ENCODE measurements at places on chromosomes 2 and 18.

DNA sequence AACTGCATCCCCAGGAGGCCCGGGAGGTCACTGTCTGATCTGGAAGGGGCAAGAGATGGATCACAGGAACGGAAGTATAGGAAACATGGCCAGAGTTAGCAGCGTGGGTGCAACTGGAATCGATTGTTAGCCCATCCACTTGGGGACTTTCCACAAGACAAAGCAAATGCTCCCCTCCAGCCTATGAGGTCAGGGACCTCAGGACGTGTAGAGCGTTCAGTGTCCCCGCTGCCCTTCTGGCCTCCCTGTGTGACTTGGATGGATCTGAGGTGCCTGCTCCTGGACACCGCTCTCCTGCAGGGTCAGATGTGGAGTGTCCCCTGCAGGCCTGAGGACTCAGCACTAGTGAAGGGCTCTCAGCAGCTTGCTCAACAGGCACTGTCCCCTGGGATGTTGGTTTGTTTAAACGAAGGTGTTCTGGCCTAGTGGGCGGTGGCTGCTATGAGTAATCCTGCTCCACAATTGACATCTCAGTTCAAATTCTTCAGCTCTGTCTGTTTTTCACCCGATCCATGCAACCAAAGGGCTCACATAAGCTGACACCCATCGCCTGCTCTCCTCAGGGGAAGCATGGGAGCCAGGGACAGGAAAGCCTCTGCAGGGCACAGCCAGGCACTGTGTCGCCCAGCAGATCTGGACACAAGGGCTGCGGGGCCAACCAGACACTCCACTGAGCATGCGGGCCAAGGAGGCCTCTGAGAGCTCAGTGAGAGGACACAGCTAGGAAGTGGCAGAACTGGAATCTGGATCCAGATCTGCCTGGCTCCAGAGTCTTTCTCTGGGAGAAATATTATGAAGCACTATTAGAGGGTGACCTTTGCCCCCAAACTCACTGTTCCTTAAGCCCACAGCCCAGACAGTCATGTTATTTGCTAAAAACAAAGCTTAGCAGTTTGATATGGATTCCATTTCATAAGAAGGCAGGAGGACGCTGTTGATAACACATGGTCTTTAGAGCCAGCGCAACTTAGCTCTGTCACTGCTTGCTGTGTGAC lies 78.5 kb downstream of the RHOB start:
- DNase-seq: no peak

DNA sequence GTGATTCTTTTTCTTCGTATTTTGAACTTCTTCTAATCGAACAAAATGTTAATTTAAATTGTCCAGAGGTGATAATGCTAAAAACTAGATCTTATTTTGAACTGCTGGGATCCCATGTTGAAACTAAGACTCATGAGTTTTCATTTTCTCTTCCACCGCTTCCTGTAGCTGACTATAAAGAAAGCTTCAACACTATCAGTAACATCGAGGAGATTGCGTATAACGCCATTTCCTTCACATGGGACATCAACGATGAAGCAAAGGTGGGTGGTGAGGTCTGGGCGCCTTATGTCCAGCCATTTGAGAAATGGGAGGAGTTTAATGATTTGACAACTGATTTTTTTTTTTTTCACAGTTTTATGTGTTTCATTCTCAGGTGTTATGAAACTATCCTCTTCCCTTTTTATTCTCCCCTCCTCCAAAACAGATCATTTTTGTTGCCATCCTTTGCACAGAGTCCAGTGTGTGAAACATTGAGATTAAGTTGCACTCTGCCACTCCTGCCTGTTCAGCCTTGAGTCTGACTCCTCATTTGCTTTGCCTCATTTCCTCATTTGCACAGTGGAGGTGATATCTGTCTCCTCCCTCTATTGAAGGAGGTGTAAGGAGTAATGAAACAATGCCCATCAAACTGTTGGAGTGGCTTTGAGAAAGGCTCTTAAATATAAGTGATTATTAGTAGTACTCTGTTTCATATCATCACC lies 13.8 kb downstream of the GRHL1 start:
- DNase-seq: no peak

GRCh38 chr18:3442919-3443318 lies 7.1 kb upstream of the TGIF1 start:
- DNase-seq: no peak

DNA sequence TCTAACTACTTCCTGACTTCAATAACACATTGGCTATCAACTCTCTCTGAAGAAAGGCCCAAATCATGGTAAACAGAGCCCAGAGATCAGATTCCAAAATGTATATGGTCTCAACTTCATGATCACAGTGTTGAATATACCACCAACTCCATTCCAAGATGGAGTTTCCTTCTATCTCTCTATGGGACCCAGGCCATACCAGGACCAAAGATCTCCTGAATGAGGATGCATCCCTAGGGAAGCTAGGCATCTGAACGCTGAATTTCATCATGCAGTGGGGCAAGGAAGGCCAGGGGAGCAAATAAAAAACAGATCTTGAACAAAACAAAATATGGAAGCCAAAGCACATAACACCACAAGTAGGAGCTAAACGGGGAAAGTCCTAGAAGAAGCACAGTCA lies 320.7 kb upstream of the PKDCC start:
- DNase-seq: no peak

DNA sequence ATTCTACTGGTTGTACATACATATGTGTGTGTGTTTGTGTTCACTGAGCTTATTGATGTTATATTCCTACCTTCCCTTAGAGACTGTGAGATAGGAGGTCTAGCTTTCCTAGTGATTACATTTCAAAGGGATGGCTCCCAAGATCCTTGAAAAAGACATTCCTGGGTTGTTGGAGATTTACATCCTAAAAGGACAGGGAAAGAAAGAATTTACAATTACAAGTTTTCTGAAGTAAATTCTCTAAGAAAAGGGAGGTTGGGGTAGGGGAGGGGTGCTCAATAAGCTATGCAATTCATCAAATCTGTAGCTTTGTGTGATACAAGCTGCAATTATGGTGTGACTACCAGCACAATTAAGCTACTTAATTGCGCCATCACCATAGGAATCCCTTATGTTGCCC lies 284.3 kb downstream of the NUP35 start:
- no peak for DNase-seq

- DNase-seq: no peak
Measured at GRCh38 chr18:13501891-13502290, 224.5 kb downstream of the FAM210A start.

- DNase-seq: no peak
Measured at GRCh38 chr2:52391621-52392020, 1359.7 kb upstream of the NRXN1 start.

- DNase-seq: no peak
Measured at GRCh38 chr2:16613539-16614011, 52.1 kb downstream of the CYRIA start.

GRCh38 chr2:152247337-152247695 lies 71.8 kb upstream of the STAM2 start:
- DNase-seq: no peak

GRCh38 chr2:144421606-144422510 lies 98.1 kb downstream of the ZEB2 start:
- no peak for DNase-seq

DNA sequence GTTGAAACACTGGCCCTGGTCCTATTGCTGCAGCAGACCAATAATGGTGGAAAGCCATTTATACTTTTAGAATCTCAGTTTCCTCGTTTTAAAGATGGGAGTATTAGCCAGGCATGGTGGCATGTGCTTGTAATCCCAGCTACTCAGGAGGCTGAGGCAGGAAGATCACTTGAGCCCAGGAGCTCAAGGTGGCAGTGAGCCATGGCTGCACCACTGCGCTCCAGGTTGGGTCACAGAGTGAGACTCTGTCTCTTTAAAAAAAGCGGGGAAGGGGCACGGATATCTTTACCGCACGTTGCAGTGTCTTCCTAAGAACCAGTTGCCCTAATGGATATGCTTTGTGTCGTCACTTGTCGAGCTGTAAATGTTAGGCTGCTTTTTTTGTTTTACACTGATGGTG lies 8.3 kb downstream of the MTCL1 start:
- DNase-seq: no peak

Measured in activated CD8-positive, alpha-beta memory T cell treated with anti-CD3 and anti-CD28 coated beads for 1 hour (primary cell).